ENCODE measurements at places on chromosomes 6 and 20.

GRCh38 chr20:20630551-20630950 is 81.9 kb downstream of the RALGAPA2 start:
- no peak for DNase-seq

- DNase-seq = no peak
Measured at GRCh38 chr20:9597547-9597946, 83.2 kb downstream of the LAMP5 start.

- no peak for DNase-seq
Measured at GRCh38 chr6:87669051-87669450, 33.0 kb downstream of the AKIRIN2 start.

GRCh38 chr6:87181903-87182302 is 26.5 kb downstream of the ZNF292 start:
- no peak for DNase-seq

- no peak for DNase-seq
Measured at GRCh38 chr6:121770943-121771342, 335.5 kb downstream of the GJA1 start.

- no peak for DNase-seq
Measured at GRCh38 chr6:85691478-85691877, 48.8 kb upstream of the SYNCRIP start.

DNA sequence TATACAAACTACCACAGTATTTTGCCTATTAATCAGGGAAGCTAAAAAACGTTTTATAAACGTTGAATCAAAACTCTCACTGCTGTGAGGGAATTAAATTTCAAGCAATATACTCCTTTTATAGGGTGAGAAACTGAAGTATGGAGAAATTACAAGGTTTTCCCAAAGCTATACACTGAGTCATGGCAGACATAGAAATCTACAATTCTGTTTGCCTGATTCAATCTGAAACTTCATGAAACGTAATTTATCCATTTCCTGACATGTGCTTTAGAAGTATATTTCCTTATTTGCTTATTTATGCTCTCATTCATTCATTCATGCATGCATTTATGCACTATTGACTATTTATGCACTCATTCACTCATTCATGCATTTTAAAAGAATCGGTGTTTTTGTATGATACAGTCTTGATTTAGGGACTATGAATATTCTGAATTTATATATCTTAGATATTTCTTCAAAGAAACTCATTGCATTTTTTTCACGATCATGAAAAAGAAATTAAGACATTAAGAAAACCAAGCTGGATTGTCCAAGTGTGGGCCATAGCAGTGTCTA is 16.5 kb downstream of the EYA4 start:
- no peak for DNase-seq

GRCh38 chr6:169964486-169965180 is 213.2 kb downstream of the ERMARD start:
- DNase-seq = no peak

All from stimulated activated CD4-positive, alpha-beta T cell treated with anti-CD3 and anti-CD28 coated beads, Interleukin-12 subunit alpha, Interleukin-12 subunit beta, amount 100 ng/mL, for 24 hours (primary cell).